Stimulated activated CD4-positive, alpha-beta T cell treated with anti-CD3 and anti-CD28 coated beads, Interleukin-12 subunit alpha, Interleukin-12 subunit beta, amount 100 ng/mL, for 48 hours (primary cell): ENCODE measurements at places on chromosomes 4 and X.

DNA sequence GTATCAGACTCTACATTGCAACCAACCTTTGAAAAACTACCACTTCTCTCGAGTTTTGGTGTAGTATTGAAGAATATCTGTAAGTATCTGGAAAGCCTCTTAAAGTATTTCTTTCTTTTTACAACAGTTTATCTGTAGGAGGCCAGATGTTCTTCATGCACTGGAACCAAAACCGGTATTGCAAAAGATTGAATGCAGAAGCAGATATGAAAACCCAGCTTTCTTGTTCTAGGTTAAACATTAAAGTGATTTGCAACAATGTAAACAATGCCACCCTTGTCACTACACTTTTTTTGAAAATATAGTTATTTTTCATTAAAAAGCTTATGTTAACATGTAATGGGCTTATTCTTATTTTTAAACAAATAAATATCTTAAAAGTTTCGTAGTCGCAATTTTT lies 27.2 kb downstream of the PLS3 start:
- DNase-seq = no peak

- no peak for DNase-seq
Observed at GRCh38 chr4:28267166-28267565, 1406.5 kb downstream of the STIM2 start.

- DNase-seq = no peak
Observed at GRCh38 chrX:136674270-136674985, 26.5 kb downstream of the CD40LG start.

DNA sequence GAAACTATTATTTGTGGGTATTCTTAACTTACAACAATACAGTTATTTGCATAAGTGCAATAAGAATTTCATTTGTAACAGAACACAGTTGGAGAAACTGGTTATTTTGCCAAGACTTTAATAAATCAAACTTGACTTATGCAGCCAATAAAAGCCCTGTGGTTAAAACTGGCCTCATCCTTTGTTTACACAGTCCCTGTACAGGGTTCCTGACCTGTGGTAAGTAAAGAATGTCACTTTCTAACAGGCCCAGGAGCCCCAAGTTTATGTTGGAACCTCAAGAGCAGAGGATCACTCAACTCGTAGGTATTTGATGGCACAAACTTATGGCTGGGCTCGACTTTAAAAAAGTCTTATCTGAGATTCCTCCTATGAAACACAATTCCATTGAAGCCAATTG lies 88.6 kb upstream of the PTCHD1 start:
- DNase-seq = no peak

DNA sequence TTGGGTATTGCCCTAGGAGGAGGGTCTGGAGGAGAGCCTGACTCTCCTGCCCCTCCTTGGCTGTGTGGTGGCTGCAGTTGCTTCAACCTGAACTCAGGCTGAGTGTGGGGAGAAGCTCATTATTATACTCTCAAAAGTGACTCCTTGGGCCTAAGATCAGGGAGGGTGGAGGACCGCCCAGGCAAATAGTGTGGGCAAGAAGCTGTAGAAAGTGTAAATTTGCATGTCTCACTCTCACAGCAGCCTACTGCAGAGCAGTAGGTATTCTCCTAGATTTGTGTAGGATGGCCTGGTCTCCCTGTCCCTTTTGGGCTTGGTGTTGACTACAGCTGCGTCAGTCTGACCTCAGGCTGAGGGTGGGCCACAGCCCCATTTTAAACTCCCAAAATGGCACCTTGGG lies 156.1 kb downstream of the ZNF330 start:
- no peak for DNase-seq

- DNase-seq = no peak
Observed at GRCh38 chrX:54482839-54483593, 13.0 kb downstream of the FGD1 start.

- no peak for DNase-seq
Observed at GRCh38 chr4:84235126-84235944, 263.8 kb downstream of the NKX6-1 start.

GRCh38 chr4:6390356-6390755 lies 82.1 kb downstream of the PPP2R2C start:
- DNase-seq = no peak

DNA sequence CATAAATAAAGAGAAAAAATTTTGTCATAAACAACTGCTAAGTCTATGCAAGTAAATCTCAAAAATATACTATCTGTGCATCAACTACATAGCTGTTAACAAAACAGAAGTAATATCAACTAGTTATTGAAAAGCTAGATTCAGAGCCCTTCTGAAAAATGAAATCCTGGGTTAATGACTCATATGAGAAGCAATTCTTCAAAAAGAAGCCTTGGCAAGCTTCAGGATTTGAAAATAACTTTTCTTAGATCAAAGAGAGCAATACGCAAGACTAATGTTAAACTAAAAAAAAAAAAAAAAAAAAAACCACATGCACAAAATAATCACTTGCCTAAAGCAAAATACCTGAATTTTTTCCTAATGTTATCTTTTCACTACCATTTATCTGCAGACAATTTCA lies 566.1 kb upstream of the BOD1L1 start:
- no peak for DNase-seq

DNA sequence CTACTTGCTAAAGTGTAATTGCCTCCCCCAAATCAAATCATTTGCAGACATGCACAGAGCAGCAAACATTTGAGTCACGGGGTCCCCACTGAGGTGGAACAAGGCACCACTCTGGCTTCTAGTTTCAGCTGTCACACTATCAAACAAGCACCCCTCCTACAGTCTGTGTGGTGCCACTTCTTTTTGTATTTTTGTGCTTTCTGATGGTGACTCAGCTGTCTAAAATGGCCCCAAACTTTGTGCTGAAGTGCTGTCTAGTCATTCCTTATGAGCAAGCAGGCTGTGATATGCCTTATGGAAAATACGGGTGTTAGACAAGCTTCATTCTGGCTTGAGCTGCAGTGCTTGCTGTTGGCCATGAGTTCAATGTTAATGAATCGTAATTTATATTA lies 15.4 kb downstream of the IGFBP7 start:
- no peak for DNase-seq

DNA sequence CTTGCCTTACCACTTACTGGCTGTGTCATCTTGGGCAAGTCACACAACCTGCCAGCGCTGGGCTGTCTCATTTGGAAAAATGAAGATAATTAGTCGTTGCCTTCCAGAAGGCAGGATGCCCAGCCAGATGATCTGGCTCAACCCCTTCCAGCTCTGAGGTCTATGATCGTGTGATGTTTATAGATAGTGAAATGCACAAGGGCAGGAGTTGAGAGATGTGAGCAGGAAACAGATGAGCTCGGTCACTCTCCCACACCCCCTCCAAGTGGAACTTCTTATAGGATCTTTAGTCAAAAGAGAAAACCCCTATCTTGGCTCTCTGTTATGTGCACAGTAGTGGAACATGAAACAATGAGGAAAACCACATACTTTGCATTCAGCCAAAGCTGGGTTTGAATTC lies 336.8 kb upstream of the PPARGC1A start:
- no peak for DNase-seq

DNA sequence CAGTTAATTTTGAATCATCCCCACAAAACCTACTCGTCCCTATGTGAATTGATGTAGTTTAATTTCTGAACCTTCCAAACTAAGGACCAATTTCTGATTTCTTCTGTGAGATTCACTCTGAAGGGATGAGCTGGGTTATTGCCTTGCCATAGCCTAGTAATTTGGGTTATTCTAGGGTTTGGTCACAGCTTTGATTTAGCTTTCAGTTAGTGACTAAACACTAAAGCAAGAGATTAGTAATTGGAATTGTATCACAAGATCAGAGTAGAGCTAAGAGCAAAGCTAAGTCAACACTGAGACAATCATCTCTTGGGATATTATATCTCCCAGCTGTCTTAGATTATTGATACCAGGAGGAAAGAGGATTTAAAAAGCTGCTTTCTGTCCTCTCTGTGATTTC lies 588.0 kb downstream of the CCSER1 start:
- no peak for DNase-seq

DNA sequence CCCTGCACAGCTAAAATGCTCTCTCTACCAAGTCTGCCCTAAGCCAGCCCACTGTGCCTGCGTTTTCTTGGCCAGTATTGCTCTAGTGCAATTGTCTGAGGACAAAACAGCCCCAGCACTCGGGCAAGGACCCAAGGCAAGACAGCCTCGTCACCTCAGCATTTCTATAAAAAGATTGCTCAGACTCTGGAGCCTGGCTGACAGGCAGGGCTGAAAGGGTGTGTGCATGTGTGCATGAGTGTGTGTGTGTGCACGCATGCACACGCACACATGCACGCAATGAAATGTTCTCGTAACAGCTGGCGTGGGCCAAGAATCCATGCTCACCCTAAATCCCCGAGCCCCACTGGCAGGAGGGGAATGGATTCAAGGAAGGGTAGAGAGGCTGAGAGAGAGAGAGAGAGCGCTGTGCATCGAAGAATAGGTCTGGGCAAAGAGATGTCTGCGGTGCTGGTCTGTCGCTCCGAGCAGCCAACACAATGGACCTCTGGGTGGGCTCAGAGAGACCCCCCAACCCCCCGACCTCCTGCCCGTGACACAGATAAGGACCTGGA lies 579.2 kb downstream of the BCOR start:
- no peak for DNase-seq

GRCh38 chr4:147351083-147351787 lies 129.7 kb upstream of the EDNRA start:
- no peak for DNase-seq

GRCh38 chrX:135434258-135435138 lies 12.8 kb downstream of the SMIM10L2A start:
- DNase-seq = no peak

GRCh38 chr4:151238477-151238876 lies 38.5 kb upstream of the PRSS48 start:
- no peak for DNase-seq

DNA sequence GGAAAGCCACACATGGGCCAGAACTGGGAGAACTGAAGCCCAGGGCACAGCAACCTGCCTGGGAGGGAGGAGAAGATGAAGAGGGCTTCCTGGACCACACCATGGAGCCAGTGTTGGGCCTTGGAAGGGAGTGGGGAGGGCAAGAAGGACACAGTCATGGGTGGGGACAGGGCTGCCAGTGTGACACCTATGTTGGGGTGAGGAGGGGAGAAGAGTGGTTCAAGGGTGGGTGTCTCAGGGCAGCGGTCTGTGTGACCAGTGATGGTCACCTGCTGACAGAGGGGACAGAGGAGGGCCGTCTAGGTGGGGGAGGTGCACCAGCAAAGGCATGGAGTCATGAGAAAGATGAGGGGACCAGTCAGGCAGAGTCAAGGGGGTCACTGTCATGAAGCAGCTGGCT lies 13.8 kb downstream of the MAGED2 start:
- no peak for DNase-seq

DNA sequence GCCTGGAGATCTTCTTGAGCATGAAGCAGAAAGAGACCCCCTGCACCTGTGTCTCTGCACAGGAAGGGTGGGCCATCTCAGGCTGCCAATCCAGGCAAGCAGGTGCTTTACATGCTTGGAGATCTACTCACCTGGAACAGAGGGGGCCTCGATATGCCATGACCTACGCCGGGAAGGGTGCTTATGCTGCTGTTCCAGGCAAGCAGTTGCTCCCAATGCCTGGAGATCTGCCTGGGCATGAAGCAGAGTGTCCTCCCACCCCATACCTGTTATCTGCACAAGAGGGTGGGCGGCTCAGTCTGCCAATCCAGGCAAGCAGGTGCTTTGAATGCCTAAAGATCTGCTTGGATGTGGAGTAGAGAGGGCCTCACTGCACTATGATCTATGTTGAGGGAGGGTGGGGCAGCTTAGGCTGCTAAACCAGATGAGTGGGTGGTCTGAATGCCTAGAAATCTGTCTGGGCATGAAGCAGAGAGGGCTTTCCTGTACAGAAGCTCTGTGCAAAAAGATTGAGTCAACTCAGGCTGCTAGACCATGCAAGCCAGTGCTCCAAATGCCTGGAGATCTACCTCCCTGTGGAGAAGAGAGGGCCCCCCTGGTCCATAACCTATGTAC lies 104.5 kb upstream of the QRFPR start:
- no peak for DNase-seq

DNA sequence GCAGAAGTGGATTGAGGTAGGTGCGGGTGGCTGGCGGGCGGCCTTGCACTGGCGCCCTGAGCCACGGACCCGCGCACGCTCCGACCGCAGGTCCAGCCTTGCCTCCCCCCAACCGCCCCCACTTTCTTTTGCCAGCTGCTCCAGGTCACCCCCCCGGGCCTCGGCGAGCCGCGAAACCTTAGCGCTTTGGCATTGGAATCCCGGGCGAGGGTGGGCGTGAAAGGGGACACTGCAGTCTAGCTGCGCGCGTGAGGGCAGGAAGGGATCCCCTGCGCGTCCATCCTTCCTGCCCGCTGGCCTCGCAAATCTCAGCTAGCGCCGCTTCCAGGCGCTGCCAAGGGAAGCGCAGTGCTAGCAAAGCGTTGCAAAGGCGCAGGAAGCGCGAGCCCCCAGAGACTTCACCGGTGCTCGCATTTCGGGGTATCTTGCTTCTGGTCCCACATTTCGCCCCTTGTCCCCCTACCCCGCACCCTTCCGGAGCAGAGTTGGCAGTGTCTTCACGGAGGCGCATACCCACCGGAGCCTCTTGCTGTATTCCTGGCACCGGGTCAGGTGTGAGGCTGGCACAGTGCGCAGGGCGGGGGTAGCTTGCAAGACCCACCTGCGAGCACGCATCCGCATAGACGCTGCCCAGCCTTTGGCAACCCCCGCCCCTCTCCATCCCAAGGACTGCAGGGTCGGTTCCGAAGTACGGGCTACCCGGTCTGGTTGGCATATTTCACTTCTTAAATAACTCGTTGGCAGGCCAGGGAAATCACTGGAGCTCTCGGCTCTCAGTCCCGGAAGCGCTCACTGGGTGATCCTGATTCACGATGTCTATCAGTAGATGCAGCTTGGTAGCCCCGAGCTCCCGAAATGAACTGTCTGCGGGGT lies 104.4 kb downstream of the UCHL1 start:
- no peak for DNase-seq

DNA sequence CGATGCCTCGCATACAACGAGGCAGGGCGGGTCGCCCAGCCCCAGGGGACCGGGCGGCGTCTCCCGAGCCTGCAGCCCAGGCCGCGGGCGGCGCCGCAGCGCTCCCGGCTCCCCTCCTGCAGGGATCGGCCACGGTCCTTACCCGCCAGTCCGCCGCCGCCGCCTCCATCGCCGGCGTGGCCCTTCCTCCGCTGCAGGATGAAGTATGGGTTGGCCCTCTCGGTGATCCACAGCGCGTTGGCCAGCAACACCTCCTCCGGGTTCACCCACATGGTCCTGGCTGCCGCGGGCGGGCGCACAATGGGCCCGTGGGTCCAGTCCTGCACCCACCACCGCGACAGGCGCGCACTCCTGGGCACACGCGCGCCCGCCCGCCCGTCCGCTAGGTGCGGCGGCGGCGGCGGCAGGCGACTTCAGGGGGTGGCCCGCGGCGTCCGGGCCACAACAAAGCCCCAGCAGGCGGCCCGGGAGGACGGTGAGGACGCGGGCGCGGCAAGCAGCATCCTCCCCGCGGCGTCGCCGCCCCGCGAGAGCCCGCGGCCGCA lies 339 bp downstream of the TBC1D9 start:
- DNase-seq = peak; percentile 8

- DNase-seq = no peak
Observed at GRCh38 chr4:163810755-163811154, 316.3 kb downstream of the TMA16 start.
